CD8-positive, alpha-beta memory T cell (primary cell): ENCODE measurements at places on chromosomes 2 and 18.

GRCh38 chr2:72762276-72762675, 63.6 kb downstream of the EXOC6B start:
- no peak for DNase-seq

DNA sequence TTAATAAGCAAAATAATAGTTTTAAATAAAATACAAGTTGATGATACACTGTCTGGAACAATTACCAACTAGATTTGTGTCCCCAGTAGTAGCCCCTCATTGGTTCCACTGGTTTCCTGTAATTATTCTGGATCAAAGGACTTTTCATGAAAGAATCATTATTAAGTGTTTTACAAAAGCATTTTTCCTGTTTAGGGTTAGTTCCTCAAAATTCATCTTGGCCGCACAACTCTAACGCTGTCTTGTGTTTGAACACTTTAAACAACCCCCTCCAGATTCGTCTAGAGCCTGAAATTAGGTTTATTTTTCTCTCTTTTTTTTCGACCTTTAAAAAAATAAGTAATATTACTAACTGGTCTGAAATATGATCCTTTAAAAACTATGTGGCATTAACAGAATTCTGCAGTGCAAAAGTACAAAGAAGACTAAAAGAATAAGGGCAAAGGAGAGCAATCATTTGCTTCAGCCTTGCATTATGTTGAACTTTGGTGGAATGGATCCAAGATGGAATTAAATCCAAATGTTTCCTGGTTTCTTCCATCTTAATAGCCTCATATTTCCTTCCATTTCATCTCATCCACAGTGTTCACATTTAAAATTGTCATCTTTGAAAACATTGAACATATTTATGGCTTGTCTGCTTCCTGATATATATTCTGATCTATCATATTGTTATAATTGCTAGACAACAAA, 678.4 kb downstream of the IRS1 start:
- DNase-seq, result no peak

GRCh38 chr18:371609-371982, 103.7 kb upstream of the THOC1 start:
- DNase-seq, result no peak

DNA sequence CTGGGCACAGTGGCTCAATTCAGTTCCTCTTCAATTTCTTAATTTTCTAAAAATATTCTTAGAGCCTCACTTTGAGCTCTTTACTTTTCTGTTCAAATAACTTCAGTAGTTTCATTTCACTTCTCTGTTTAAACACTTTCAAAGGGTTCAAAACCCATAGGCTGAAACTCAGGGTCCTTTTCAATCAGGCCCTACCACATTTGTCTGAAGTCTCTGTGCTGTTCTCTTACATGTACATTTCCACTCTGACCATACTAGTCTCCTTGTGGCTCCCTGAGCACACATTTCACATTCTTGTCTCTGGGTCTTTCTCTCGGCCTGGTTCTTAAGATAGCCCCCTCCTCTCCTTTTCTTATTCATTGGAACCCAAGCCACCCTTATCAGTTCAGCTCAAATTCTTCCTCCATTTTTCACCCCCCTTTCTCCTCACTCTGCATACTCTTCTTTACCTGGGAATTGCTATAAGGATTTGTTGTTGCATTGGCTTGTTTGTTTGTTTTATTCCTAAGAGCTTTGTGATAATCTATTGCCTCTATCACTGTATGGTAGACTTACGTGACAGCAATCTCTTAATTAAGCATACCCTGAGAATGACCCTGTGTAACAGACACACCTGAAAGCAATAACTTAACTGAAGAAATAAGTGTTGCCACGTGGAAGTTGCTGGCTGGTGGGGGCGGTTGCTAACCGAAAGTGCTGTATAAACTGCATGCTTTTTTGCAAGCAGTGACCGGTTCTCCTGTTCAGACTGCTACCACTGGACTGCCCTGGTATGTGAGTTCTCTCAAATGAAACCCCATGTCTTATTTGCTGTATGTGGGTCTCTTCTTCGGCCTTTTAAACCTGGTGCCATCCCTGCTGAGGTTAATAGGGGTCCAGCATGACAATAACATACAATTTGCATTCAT, 27.7 kb upstream of the ACADL start:
- no peak for DNase-seq

GRCh38 chr2:74406035-74406434, 15.4 kb downstream of the C2orf81 start:
- DNase-seq, result no peak

DNA sequence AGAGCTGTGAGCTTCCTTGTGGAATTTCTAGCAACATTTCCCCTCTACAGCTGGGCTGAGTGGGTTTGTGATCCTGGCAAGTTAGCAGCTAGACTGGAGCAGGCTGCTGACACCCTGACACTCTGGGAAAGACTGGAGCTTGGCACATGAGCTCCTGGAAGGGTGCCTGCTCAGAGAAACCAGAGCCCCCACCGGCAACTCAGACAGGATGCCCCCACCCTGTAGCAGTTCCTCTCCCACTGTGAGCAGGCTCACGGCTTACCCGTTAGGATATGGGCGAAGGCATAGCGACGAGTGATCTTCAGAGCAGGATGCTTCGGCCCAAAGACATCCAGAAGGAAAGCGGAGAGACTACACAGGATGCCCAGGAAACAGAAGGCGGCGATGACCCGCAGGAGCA, 11.2 kb downstream of the TMEM127 start:
- DNase-seq, result no peak

GRCh38 chr2:58428096-58429013, 187.2 kb upstream of the FANCL start:
- DNase-seq, result no peak

GRCh38 chr2:12709207-12709522, 7.6 kb upstream of the TRIB2 start:
- no peak for DNase-seq
